Stimulated activated CD4-positive, alpha-beta T cell treated with anti-CD3 and anti-CD28 coated beads, Interleukin-15, amount 100 ng/mL, for 1 hour (primary cell): ENCODE measurements at places on chromosomes 3 and 15.

GRCh38 chr3:192881159-192881786 lies 36.4 kb downstream of the MB21D2 start:
- DNase-seq: no peak

- DNase-seq: no peak
Measured at GRCh38 chr3:123085932-123086627, 19.3 kb downstream of the PDIA5 start.

- no peak for DNase-seq
Measured at GRCh38 chr3:136937851-136938250, 19.9 kb upstream of the IL20RB start.

GRCh38 chr15:78002996-78003395 lies 74.5 kb downstream of the TBC1D2B start:
- no peak for DNase-seq

DNA sequence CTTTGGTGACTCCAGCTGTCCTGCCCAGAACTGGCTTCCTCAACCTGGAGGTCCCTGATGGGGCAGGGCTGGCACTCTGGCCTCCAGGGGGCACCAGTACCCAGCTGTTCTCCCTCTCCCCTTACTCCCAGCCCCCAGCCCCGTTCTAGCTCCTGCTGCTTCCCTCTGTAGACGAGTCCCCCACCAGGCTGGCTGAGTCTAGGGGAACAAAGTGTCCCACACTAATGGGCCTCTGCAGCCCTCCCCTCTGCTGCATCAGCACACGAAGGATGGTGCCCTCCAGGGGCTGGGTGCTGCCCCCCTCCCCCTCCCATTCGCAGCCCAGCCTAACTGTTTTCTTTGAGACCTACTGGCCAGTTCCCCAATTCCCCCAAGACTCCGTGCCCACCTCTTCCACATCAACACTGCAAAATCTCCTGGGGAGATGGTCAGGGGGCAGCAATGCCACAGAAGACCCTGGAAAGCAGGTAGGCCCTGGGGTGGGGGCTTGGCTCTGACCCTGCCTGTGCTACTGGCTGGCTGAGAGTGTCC lies 4.2 kb downstream of the RHCG start:
- no peak for DNase-seq

DNA sequence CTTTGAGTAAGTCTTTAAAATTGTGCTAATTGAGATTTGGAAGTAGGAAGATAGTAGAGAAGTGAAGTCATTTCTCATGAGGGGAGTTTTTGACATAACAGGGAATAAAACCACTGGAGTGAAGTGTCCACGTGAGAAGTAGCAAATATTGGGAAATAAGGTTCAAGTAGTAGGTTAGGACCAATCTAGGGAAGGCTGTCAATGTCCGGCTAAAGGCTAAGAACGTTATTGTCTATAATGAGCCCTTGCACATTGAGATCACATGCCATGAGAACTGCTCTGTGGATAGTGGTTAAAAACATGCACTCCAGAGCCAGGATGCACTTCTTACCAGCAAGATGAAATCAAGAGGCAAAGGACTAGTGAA lies 459.9 kb upstream of the TPRG1 start:
- no peak for DNase-seq

- DNase-seq: no peak
Measured at GRCh38 chr15:45829336-45830153, 194.7 kb downstream of the SQOR start.

DNA sequence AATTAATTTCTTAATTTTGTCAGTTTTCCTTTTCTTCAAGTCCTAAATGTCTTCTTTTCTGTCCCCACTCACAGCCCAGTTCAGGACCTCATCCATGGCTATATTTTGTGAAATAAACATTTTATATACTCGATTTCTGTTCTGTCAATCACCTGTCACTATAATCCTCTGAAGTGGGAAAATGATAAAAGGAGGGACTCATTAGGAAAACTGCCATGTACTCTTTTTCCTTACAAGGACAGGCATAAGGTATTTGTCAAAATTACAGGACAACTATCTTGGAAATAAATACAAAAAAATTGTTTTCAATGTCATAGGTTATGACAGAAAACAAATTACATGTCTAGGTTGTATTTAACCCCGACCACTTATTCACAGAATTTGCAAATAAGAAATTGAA lies 240.1 kb upstream of the CBLB start:
- no peak for DNase-seq

- DNase-seq: no peak
Measured at GRCh38 chr15:100500226-100500990, 28.3 kb downstream of the CERS3 start.

DNA sequence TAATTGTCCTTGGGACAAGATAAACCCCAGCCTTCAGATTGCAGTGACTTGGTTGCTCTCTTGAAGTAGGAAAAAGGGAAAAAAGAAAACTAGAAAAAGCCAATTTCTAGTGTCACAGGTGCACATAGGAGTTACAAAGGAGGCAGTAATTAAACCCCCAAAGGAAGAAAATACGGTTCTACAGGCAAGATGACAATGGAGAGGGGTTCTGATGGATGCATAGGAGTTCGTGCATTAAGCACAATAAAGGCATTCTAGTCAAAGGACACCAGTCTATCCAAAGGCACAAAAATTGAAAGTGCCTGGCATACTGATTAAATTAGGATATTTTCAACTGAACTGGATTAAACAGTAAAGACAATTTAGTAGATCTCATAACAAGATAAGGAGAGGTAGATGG lies 31.6 kb upstream of the MTMR14 start:
- DNase-seq: no peak
